Sigmoid colon (tissue), 7 donors: ENCODE measurements at places on chromosomes 5 and 9. TPM values are rescaled to one million over a fixed set of nuclear protein-coding genes. Genes with fewer than 3 reads are reported as not detected.

GRCh38 chr5:76794871-76795270 is 24.0 kb upstream of the F2RL1 start:
- DNase-seq: no peak

EIF4E1B gene
- polyA plus RNA-seq: not detected

- DNase-seq: no peak
Observed at GRCh38 chr5:109218818-109219217, 191.0 kb downstream of the PJA2 start.

DNA sequence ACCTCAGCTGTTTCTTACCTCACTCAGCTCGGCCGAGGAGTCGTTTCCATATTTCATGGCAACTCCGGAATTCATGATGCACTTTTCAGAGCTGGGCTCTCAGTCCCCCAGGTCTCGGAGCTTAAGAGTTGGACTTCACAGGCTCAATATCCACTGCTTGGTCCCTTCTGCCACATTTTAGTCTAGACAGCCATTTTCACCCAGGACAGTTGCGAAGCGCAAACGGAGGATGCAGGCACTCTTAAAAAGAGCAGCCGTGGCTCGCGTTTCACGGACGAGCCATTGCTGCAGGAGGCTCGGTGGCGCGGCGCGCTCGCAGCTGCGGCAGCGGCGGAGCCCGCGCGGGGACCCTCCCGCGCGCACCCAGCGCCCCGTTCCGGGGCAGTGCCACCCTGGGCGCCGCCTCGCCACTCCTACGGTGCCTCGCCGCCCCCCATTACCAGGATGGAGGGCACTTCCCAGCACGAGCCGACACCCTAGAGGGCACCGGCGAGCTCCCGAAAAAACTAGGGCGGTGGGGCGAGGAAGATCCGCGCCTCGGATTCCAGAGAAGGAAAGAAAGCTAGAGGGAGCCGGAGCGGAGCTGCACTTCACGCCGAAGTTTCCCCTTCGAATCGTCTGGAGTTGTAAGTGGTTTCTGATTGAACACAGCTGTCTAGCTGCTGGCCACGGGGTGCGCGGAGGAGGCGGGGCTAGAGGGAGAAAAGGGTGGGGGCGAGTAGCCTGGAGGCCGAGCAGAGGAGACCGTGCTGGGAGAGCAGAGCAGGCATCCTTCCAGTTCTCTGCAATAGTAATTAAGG is 140.3 kb downstream of the TSSK1B start:
- peak; percentile 96 for DNase-seq

DNA sequence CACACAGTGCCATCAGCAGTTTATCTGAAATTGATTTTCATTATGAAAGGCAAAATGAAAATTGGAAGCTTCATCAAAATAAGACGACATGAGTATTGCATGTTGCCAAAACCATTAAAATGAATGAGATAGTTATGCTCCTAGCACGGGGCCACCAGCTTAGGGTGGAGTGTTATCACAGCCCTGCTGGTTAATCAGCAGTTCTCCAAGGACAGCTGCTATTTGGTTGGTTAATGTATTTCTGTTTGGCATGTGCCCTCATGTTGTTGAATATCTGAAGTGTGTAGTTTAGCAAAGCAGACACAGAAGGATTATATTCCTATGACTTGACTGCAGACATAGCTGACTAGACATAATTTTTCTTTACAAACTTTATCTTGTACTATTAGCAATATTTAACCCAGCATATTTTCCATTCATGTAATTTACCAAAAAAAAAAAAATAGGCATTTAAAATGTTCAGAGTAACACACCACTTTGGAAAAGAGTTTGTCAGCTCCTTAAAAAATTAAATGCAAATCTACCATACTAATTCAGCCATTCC is 98.6 kb upstream of the PIK3R1 start:
- DNase-seq: no peak

IL17B gene
- polyA plus RNA-seq: not detected

MARCOL gene
- polyA plus RNA-seq: not detected

DNA sequence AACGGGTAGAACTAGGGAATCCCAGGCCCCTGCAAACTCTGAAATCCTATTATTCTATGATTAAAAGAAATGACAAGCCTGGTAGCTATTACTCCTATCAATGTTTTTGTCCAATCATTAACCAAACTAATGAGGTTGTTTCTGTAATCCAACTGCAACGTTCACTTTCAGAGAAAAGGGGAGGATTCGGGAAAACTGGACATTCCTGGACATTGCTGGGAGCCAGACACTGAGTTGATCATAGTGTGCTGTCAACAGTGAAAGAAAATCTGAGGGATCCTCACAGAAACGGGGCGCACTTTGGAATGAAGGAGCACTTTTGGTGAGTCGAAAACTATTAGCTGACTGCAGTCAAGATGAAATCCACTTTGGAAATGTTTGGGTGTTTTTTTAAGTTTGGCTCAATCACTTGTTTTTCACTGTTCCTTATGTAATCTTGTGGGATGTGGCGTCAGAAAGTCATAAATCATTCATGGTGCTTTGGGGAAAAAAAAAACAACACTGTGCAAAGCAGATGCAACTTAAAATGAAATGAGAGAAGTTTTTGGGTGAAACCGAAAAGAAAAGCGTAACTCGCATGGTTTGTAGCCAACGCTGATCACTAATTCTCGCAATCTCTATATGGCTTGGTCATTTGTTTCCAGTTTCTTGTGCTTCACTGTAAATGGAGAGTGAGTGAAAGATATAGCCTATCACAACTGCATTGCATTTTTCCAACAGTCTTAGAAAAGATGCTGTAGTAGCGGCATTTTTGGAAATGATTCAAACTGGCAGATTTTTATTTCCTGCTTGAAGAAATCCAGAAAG is 51.2 kb upstream of the ADRA1B start:
- no peak for DNase-seq

ADAMTS13 gene
- polyA plus RNA-seq: 3.4 TPM

FAM200C gene
- polyA plus RNA-seq: 0.92 TPM

DNA sequence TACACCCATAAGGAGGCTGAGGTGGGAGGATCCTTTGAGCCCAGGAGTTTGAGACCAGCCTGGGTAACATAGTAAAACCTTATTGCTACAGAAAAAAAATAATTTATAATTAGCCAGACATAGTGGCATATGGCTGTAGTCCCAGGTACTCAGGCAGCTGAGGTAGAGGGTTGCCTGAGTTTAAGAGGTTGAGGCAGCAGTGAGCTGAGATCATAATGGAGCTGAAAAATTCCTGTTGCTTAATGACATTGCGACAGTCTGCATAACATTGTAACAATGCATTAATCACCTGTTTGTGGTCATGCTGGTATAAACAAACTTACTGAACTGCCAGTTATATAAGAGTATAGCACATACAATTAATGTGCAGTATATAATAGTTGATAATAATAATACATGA is 214.2 kb downstream of the TRIM32 start:
- DNase-seq: no peak

DNA sequence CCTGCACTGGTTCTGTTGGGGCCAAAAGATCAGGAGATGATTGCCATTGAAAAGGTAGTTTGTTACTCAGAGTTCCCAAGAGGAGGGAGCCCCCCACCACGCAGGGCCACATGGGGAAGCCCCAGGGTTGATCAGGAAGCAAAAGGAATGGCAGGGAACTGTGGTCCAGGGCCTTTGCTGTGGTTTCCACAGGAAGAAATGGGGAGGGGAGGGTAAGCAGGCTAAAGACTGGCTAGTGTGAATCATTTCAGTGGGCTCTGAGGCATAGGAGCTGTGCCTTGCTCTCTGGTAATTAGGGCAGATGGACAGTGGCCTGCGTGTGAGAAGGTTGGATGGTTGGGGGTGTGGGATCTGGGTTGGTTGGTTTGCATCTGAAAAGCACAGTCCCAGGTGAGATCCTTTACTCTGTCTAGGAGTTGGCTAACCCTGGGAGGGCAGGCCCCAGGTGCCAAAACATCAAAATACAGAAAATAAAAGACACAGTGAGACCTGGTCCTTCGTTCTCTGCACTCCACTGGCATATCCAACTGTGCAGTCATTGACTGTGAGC is 66.1 kb downstream of the PTPDC1 start:
- no peak for DNase-seq

CCNH gene
- polyA plus RNA-seq: 32.1 TPM

DNA sequence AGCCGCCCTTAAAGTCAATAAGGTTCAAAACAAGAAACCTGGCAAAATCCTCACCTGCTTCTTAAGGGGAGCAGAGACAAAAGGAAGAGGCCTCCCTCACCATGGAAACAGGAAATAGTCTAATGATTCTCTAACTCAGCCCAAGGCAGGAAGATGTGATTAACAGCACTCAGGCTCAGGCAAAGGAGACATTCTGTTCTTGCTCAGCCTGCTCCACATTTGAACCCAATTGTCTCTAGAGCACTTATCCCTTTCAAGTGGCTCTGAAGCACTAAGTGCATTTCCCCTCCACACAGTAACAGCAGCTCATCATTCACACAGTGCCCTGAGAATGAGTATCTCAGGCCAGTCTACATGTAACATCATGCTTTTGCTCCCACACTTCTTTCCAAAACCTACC is 72.3 kb downstream of the NIPSNAP3B start:
- DNase-seq: no peak

DNA sequence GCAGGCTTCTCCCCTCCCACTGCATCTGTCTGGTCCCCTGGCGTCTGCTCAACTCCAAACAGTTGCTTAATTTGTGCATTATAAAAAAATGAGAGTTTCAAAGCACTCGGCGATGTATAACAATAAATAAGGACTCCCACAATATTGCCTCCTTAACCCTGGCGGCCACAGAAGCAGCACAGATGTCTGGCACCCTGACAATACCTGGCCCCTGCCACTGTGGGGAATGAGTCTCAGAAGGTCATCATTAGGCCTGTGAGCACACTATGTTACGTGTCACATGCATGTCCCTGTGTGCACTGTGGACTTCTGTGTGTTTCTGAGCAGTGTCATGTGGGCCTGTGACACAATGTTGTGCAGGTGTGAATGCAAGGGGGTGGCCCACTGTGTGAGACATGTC is 236.5 kb downstream of the PBX3 start:
- peak; percentile 33 for DNase-seq

WDR31 gene
- 1.2 TPM for polyA plus RNA-seq

GRCh38 chr5:112356178-112356956 is 62.7 kb downstream of the EPB41L4A start:
- no peak for DNase-seq

GRCh38 chr5:35618781-35619180 is 1.1 kb downstream of the SPEF2 start:
- no peak for DNase-seq

DNA sequence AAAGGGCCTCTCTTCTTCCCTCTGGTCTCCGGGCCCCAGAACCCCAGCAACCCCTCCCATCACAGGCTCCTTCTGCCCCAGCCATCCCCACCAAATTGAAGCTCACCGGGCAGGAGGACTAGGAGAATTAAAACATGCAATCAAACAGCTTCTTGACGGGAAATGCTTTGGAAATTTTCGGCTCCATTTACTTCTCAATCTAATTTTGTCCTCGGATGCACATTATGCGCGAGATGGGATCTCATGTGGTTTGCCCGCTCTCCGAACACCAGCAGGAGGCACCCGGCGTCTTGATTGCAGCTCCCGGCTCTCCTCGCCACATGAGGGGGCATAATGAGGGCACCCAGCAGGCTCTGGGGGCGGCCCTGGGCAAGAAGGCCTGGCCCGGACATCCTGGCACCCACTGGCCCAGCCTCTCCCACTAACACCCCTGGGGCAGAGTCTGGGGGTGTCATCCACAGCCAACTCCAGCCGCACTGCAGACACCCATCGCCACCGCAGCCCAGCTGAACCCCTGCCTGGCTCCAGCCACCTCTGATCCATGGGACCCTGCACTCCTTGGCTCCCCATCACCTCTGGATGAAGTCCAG is 135.5 kb downstream of the PAX5 start:
- no peak for DNase-seq

- DNase-seq: no peak
Observed at GRCh38 chr9:111870774-111871498, 25.7 kb upstream of the UGCG start.

ELOVL7 gene
- polyA plus RNA-seq: 5.5 TPM

DNA sequence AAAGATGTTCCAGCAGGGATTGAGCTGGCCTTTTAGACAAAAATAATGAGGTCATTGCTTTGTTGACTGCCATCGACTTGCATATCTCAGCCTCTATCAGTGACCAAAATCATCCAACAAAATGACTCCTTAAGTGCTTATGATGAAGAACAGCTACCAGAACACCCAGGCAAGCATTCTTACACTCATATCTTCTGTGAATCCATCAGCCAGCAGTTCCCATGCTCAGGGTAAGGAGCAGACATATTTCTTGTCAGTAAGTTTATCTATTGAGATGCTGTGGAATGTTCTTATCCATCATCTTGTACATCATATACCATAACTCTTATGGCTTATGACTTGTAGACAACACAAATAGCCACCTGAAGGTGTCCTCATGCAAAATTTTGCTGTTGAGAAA is 20.2 kb upstream of the SPDL1 start:
- DNase-seq: no peak
